ENCODE measurements at places on chromosomes 13 and 19.

- no peak for DNase-seq
Observed at GRCh38 chr13:51091839-51092238, 19.2 kb downstream of the C13orf42 start.

GRCh38 chr19:38869160-38869835, 8.8 kb downstream of the RINL start:
- DNase-seq, result peak; percentile 71

- DNase-seq, result no peak
Observed at GRCh38 chr13:112771877-112772538, 82.2 kb downstream of the ATP11A start.

DNA sequence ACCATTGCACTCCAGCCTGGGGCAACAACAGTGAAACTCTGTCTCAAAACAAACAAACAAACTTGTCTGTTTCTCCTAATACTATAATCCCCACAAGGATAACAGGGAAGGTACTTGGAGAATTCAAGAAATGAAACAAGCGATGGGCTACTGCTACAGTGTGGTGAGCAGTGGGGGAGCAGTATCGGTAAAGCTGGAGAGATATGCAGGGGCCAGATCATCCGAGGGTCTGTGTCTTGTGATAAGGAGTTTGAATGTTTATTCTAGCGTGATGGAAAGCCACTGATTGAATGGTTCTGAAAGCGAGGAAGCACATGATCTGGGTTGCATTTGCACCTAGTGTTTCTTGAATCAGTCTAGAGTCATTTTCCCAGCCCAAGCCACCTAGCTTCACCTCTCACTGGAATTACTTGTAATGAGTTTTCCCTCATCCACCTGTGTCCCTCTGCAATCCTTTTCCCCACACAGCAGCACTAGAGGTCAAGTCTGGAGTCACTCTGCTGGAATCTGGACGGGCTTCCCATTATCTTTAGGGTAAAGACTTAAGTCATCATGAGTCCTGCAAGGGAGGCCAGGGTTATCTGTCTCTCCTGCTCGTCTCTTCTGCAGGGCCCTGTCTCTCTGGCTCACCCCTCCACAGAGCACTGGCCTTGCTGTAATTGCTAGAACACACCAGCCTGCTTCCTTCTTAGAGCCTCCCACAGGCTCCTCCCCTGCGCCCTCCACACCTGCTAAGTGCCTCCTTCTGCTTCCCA, 162.3 kb downstream of the KLF5 start:
- no peak for DNase-seq

DNA sequence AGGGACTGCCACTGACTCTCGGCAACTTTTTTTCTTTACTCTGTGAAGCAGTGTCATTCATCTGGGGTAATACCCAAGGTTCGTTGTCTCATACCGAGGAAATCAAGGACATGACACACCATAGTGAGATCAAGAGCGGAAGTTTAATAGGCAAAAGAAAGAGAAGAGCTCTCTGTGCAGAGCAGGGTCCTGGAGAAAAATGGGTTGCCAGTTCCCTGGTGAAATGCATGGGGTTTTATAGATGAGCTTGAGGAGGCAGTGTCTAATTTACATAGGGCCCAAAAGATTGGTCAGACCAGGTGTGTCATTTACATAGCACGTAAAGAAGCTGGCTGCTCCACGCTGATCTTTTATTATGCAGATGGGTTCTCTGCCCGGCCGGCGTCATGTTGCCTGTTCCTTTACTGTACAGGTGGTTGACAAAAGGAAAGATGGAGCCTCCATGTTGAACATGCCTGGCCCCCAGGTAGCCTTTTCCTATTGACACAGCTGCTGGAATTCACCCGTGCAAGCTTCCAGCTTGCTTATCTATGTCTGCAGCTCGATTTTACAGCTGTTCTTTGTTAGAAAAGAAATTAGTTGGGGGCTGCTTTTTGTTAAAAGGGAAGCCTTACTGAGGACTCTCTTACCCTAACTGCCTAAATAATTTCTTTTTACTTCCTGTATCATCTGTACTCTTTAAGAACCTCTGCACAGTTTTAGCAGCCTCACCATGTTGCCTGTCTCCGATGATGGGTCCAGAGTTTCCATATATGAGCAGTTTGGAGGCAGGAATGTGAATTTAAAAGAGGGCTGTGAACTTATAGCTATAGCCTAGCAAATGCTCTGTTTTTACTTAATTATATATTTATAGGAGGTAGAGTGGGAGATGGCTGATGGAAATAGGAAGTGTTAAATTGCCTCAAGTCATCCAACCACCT, 98.0 kb upstream of the DIAPH3 start:
- DNase-seq, result no peak

GRCh38 chr19:6213696-6214641, 65.8 kb downstream of the MLLT1 start:
- no peak for DNase-seq

- DNase-seq, result no peak
Observed at GRCh38 chr13:32042551-32042950, 11.0 kb downstream of the FRY start.

- DNase-seq, result peak; percentile 62
Observed at GRCh38 chr19:16660763-16661479, at the start of gene TMEM38A. Gene TMEM38A, plus strand, starts transcription at chr19:16661139. Its CDS starts 79 bp downstream, at chr19:16661218.

DNA sequence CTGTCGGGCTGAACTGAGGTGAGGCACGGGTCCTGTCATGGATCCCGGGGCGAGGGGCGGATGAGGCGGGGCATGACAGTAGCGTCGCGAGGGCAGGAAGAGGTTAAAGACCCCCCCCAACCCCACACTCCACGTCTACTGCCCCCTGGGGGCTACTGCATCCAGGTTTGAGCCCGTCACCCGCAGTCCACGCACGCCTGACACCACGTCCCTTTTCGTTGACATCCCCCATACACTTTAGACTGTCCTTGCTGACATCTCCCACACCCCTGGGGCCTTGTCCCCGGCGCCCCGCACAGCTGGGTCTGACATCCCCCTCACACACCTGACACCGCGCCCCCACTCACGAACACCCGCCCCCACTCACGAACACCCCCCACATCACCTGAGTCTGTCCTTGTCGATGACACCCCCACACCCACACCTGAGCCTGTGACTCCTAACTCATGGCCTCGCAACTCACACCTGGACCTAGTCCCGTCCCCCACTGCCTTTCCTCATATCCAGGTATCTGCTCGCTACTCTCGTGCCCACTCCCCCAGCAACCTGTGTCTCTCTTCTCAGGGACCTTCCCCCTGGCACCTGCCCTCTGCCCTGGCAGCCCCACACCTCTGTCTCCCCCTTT, 416 bp downstream of the SLC25A42 start:
- DNase-seq, result peak; percentile 80

- DNase-seq, result no peak
Observed at GRCh38 chr13:50572129-50572528, 271.4 kb downstream of the DLEU7 start.

DNA sequence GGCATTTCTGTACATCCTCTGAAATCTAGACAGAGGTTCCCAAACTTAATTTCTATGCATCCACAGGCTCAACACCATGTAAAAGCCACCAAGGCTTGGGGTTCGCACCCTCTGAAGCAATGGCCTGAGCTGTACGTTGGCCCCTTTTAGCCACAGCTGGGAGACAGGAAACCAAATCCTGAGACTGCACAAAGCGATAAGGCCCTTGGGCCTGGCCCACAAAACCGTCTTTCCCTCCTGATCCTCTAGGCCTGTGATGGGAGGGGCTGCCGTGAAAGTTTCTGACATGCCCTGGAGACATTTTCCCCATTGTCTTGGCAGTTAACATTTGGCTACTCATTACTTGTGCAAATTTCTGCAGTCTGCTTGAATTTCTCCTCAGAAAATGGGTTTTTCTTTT, 766.4 kb downstream of the GPC5 start:
- DNase-seq, result no peak

GRCh38 chr13:41909506-41909905, 51.4 kb downstream of the VWA8 start:
- DNase-seq, result no peak

GRCh38 chr19:1616875-1617274, 11.6 kb upstream of the UQCR11 start:
- DNase-seq, result peak; percentile 52

DNA sequence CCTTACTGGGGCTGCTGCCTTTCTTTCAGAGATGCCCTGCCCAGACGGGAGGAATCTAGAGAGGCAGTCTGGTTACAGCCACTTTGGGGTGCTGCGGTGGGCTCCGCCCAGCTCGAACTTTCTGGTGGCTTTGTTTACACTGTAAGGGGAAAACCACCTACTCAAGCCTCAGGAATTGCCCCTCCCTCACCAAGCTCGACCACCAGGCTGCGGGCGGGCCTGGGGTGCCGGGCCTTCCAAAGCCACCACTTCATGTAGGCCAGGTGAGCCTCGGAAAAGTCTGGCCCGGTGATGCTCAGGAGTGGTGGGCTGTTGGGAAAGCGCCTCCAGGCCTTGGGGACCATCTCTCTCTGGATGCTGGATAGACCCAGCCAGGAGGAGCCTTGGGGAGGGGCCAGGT, 218.6 kb downstream of the MTUS2 start:
- DNase-seq, result no peak

- no peak for DNase-seq
Observed at GRCh38 chr13:29907670-29908069, 57.3 kb upstream of the UBL3 start.

DNA sequence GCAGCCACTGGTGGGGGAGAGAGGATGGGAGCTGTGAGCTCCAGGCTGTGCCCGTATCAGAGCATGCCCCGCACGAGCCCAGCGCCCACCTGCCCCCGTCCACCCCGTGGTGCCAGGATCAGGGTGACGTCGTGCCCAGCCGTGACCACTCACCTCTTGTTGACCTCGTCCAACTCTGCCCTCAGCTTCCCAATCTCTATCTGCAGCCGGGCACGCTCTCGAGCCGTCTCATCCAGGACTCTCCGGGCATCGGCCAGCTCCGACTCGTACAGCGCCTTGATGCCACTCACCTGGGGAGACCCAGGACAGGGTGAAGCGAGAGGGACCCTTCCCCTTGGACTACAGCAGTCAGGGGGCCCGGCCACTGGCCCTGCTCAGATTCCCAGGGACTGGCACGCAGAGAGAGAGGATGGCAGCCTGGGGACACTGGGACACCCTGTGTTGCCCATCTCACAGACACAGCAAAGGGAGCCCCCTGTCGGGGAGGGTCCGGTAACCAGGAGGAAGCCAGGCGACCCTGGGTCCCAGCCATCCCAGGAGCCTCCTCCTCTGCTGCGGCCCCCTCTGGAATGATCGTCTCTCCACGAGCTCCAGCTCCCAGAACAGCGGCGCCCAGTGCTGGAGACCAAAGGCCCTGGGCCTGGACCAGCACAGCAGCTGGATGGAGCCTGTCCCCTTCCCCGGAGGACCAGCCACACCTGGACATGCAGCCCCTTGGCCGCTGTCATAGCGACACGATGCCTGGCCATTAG, 12.3 kb downstream of the LMNB2 start:
- DNase-seq, result no peak
